Thoracic aorta (tissue), 2 donors: ENCODE measurements at places on chromosomes 5 and 9. TPM values are rescaled to one million over a fixed set of nuclear protein-coding genes. Genes with fewer than 3 reads are reported as not detected.

DNA sequence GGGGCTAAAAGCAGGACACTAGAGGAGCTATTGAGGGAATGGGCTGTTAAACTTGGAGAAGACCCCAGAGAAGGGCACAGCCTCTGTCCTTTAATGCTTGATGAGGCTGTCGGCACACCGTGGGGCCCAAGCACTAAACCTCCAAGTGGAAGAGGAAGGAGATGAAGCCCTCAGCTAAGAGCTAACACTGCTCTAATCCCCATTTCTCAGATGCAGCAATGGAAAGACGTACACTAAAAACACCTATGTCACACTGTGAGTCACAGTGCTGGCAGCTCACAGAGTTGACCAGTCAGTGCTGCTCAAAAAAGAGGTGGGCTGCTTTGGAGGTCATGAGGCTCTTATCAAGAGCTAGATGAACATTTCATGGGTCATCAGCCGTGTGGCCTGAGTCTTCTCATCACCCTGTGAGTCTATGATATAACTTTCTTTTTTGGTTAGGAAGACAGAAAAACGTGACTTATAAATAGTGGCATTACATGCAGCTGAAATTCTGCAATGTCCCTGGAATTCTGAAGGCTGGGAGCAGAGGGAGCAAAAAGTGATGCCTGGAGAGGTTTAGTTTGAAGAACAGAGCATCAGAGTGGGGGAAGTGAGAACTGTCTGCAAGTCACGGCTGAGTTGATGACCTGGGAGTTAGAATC, 21.5 kb downstream of the TNFSF8 start:
- DNase-seq = no peak

- no peak for DNase-seq
Measured at GRCh38 chr9:130479587-130479986, 34.8 kb downstream of the ASS1 start.

GRCh38 chr5:159519365-159519764, 189.1 kb upstream of the IL12B start:
- DNase-seq = no peak

DNA sequence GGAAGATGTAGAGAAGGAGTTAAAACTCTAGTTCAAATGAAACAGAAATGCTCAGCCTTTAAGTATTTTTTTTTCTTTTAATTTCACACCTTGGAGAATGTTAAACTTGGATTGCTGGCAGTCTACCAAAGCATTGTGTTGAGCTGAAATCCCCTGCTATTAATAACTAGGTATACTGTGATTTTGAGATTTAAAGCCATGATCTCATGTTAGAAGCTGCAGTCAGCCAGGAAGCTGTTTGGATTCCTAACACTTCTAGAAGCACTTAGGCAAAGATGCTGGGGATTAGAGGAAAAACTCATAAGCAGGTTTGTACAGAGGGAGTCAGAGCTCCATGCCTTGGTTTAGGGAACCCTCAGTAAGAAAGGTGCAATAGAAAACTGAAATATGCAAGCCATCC, 141.4 kb downstream of the KIF4B start:
- no peak for DNase-seq

DNA sequence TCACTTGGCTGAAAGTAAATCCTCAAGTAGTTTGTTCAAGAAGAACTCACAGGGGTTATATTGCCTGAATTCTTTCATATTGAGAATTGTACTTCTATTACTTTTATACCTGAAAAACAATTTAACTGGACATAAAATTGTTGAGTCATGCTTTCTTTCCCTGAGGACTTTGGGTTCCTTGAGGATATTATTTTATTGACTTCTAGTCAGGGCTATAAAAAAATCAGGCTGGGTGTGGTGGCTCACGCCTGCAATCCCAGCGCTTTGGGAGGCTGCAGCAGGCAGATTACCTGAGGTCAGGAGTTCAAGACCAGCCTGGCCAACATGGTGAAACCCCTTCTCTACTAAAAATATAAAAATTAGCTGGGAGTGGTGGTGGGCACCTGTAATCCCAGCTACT, 17.9 kb upstream of the CDC42SE2 start:
- no peak for DNase-seq

DNA sequence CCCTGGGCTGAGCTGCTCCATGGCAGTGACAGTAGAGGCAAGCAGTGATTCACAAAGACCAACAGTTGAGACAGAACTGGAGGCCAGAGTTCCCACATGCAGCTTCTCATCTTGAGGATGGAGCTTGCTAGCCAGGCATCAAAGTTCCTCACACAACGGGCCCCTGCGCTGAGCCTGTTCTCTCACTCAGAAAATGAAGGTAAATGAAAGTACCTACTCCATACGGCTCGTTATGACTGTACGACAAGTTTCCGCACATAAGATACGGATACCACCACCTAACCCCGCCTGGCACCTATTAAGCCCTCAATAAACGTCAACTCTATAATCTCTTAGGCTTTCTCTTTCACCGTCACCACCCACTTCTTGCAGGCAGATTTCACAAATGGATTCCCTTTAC, 12.9 kb downstream of the NOL6 start:
- no peak for DNase-seq

DNA sequence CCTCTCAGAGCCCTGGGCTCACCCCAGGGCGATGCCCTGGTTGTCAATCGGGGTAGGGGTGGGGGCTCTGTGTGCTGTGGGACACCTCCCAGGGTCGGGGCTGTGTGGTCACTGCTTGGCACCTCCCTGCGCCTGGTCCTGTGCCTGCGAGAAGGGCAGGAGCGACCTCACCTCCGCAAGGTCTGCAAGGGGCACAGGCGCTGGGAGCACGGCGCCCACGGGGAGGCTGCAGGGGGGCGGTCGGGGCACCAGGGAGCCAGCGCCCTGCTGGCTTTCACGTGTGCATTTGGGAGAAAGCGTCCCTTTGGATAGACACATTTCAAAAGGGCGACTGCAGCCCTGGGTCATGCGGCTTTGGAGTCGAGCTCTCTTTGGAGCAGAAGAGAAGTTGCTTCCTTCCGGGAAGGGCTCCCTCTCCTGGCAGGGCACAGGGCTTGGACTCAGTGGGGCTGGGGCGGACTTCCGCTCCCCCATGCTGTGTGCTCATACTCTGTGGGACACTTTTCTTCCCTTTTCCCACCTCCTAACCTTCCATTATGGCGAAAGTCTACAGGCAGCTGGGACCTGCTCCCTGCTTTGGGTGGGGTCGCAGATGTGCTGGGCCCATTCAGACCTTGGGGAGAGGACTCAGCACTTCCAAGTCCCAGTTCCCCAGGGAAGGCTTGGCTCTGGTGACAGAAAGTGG, 52.9 kb upstream of the SLC28A3 start:
- no peak for DNase-seq

Gene ADGRV1
- total RNA-seq = 1.4 TPM
